ENCODE measurements at places on chromosomes 2 and 18. TPM values are rescaled to one million over a fixed set of nuclear protein-coding genes. Genes with fewer than 3 reads are reported as not detected.

DNA sequence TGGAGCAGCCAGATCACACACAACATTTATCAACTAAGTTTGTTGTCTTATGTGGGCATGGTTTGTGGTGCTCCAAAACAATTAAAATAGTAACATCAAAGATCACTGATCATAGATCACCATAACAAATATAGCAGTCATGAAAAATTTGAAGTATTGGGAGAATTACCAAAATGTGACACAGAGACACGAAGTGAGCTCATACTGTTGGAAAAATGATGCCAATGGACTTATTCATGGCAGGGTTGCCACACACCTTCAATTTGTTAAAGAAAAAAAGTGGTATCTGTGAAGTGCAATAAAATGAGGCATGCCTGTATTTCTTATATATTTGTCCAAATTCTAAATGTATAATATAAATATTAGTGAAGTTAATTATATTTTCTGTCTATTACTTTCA is 42.9 kb upstream of the CABYR start:
- DNase-seq: no peak

Gene SERPINB2
- not detected for total RNA-seq

Gene NEB
- total RNA-seq: 1.2 TPM

Gene ADGRF3
- total RNA-seq: not detected

GRCh38 chr18:12409469-12409868 is 1.7 kb downstream of the PRELID3A start:
- peak; percentile 13 for DNase-seq

- no peak for DNase-seq
Measured at GRCh38 chr2:9229470-9229820, 22.8 kb downstream of the ASAP2 start.

Gene PDCD1
- total RNA-seq: 0.15 TPM

GRCh38 chr2:178632729-178633128 is 152.5 kb downstream of the PLEKHA3 start:
- DNase-seq: no peak

DNA sequence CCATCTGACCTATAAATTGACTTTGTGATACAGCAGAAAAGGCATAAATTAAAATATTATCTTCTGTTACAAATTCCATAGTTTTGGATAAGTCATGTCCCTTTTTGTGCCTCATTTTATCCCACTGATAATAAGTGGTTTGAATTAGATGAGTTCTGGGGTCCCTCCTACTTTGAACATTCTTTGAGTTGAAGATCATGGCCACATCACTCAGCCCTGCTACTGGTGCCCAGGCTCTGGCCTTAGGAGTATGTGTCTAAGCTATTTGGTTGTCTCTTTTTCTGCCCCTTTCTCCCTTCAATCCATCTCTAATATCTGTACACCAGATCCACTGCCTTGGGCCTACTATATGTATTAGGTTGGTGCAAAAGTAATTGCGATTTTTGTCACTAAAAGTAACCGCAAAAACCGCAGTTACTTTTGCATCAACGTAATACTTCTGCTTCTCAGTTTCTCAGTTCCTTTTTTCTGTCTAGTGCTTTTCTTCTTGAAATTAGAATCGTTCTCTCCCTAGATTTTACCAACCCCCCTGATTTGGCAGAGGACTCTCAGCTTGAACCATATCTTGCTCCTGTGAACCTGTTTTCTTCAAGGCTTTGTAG is 362.5 kb upstream of the TNP1 start:
- no peak for DNase-seq

Gene ATP6V1B1
- not detected for total RNA-seq

GRCh38 chr2:45890819-45891218 is 239.3 kb downstream of the PRKCE start:
- DNase-seq: no peak

Gene CTDSP1
- total RNA-seq: 23.4 TPM

Gene LRPPRC
- total RNA-seq: 69.5 TPM

Gene MAP2
- 8.7 TPM for total RNA-seq

DNA sequence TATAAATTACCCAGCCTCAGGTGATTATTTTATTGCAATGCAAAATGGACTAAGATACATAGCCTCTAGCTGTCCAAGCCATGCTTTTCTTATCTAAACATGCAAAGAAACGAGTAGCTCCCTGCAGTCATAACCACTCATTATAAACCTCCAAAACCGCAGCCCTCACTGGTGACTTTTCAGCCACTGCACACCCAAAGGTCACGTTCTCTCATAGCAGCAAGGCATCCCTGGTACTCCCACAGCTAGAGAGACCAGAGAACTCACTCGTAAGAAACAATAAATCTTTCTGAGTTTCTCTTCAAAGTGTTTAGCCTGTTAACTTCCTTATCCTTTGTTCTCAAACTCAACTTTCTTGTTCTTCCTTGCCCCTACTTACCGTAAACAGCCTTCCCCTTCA is 28.5 kb upstream of the RALBP1 start:
- DNase-seq: peak; percentile 3

GRCh38 chr2:150675807-150676206 is 188.3 kb upstream of the RND3 start:
- DNase-seq: no peak

DNA sequence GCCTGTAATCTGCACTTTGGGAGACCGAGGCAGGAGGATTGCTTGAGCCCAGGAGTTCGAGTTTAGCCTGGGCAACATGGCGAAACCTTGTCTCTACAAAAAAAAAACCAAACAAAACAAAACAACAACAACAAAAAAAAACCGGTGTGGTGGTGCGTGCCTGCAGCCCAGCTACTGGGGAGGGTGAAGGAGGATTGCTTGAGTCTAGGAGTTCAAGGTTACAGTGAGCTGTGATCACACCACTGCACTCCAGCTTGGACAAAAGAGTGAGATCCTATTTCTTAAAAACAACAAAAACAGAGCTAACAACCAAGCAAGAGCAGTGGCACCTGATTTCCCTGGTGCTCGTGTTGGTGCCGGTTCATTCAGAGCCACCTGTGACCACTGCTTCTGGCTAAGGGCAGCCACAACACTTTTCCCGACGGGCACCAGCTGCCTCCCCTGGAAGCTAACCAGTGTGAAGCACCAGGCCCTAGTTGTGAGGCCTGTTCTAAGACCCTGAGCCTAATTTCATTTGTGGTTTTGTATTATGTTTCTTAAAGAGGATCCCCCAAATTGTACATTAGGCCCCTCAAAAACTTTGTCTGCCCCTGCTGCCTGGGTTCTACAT is 1.3 kb downstream of the AOX1 start:
- DNase-seq: no peak

Gene PAIP2B
- 1.2 TPM for total RNA-seq

- no peak for DNase-seq
Measured at GRCh38 chr18:7291046-7291445, 60.2 kb downstream of the LRRC30 start.

GRCh38 chr18:37663446-37663845 is 97.8 kb upstream of the CELF4 start:
- no peak for DNase-seq

DNA sequence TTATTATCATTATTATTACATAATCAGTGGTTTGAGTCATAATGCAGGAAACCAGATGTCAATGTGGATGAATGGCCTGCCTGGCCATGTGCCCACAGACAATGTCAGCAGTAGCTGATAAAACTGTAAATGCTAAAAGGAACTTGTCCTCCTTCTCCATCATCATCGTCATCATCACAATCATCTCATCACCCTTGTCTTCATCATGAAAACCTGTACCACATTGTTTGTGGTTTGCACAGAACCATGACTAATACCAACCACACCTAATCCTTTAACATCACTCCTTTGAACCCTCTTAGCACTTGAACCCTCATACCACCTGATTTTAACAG is 96.0 kb downstream of the HNMT start:
- DNase-seq: peak; percentile 38

Gene RAB6D
- 0.10 TPM for total RNA-seq

DNA sequence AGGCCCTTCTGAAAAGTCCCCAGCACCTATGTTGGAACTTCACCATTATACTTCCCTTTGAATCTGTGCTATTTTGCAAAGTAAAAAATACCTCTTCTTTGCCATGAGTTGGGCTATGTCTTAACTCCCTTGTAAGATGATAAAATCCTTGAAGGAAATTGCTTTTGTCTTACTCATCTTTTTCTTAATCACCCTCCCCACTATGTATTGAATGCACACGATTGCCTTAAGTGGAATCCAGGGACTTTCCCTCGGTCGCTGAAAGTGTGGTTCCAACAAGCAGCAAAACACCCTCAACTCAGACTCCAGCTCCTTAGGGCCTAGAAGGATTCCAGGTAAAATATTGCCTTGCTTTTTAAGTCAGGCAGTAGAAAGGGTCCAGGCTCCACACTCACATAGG is 173.2 kb upstream of the ARL4C start:
- peak; percentile 90 for DNase-seq

Gene COL4A3
- total RNA-seq: 30.8 TPM

GRCh38 chr2:175048275-175048674 is 43.1 kb upstream of the CHN1 start:
- DNase-seq: no peak

DNA sequence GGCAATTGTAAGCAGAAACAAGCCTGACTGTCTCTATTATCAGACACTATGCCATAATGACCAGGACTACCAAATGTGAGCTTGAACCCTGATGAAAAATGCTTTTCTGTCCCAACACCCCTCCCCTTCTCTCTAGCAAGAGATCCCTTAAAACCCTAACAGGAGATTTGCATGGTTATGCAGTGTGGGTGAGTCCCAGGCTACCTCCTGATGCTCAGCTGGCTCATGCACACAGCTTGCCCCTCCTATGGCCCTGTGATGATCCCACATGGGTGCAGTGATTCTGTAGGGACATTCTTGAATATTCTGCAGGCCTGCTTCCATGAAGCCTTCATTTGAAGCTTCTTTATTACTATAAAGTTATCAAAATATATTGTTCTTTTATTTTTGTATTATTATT is 357.4 kb downstream of the AKAIN1 start:
- DNase-seq: no peak

GRCh38 chr2:124970030-124970429 is 944.9 kb downstream of the CNTNAP5 start:
- no peak for DNase-seq

DNA sequence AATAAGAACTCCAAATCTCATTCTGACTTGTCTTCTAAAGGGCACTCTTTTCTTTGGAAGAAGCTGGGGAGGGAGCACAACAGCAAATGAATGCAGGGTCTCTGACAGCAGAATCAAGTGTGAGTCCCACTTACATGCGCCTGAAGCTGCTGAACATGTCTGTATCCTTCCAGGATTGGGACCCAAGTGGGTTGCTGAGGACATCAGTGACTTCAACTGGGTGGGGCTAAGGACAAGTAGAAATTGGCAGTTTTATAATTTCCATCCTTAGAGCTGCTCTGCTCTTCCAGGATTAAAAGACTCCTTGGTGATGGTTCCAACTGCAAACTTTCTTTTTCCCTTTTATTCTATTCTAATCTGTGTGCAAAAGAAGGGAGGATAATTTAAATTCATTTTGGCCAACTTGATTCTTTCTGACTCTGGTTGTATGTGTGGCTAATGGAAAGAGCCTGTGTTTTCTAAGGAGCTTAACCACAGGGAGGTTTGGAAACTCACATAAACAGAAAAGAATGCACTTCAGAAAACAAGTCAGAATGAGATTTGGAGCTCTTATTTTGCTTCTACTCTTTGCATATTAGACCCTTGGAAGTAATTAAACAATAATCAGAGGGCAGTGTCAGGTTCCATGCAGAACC is 20.6 kb downstream of the ANTXR1 start:
- no peak for DNase-seq

Gene LOXL3
- 1.1 TPM for total RNA-seq

GRCh38 chr18:35345460-35345921 is 1.3 kb upstream of the ZNF24 start:
- DNase-seq: peak; percentile 36

GRCh38 chr2:191302459-191303139 is 57.4 kb downstream of the MYO1B start:
- peak; percentile 41 for DNase-seq

GRCh38 chr2:50337944-50338343 is 694.0 kb downstream of the NRXN1 start:
- no peak for DNase-seq

Gene TRAF3IP1
- total RNA-seq: 25.3 TPM

Measured in renal cortical epithelial cell (primary cell).